ENCODE measurements at places on chromosomes 13 and 19. TPM values are rescaled to one million over a fixed set of nuclear protein-coding genes. Genes with fewer than 3 reads are reported as not detected.

SLC5A5 gene
- not detected for total RNA-seq

FNDC3A gene
- 40.8 TPM for total RNA-seq

SIGLEC8 gene
- total RNA-seq, result not detected

ZNF844 gene
- total RNA-seq, result 6.3 TPM

SYNGR4 gene
- not detected for total RNA-seq

SH3GL1 gene
- 19.4 TPM for total RNA-seq

CYP2S1 gene
- total RNA-seq, result not detected

ISOC2 gene
- 87.9 TPM for total RNA-seq

TUBA3C gene
- total RNA-seq, result not detected

S1PR4 gene
- not detected for total RNA-seq

CEBPA gene
- 0.12 TPM for total RNA-seq

NLRP7 gene
- not detected for total RNA-seq

CASP14 gene
- total RNA-seq, result not detected

ATP4B gene
- total RNA-seq, result not detected

ZNF570 gene
- total RNA-seq, result 8.0 TPM

PLK5 gene
- not detected for total RNA-seq

PPM1N gene
- total RNA-seq, result 0.35 TPM

LRRC8E gene
- total RNA-seq, result 5.6 TPM

CEACAM19 gene
- total RNA-seq, result 3.2 TPM

TMEM150B gene
- not detected for total RNA-seq

CELF5 gene
- 0.08 TPM for total RNA-seq

PLEKHA4 gene
- total RNA-seq, result 20.7 TPM

AMH gene
- 0.38 TPM for total RNA-seq

SLC39A3 gene
- total RNA-seq, result 18.7 TPM

ZNF607 gene
- total RNA-seq, result 6.4 TPM

MED4 gene
- 35.5 TPM for total RNA-seq

CYP4F2 gene
- total RNA-seq, result not detected

ZNF534 gene
- total RNA-seq, result not detected

ALDH16A1 gene
- 32.2 TPM for total RNA-seq

PGLYRP1 gene
- total RNA-seq, result not detected

HPN gene
- not detected for total RNA-seq

RTBDN gene
- not detected for total RNA-seq

ZNF285 gene
- 2.7 TPM for total RNA-seq

ZSWIM9 gene
- 1.8 TPM for total RNA-seq

All from smooth muscle cell of the coronary artery (primary cell).